CD4-positive, alpha-beta T cell treated with Interleukin-6 for 4 hours (primary cell): ENCODE measurements at places on chromosomes 11 and 22.

DNA sequence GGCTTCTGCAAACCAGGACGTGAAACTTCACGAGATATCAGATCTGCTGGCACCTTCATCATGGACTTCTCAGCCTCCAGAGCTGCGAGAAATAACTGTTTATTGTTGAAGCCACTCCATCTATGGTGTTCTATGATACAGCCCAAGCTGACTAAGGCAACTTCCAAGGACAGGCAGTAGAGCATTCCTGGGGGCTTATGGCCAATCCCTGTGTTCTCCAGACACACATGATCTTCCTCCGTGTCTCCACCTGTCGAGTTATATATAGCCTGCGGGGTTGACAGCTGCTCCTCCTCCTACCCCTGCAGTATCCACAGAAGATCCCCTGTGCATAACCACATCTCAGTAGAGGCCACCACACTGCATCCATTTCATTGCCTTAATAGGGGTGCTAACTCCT is 11.0 kb downstream of the TP53AIP1 start:
- DNase-seq = no peak

GRCh38 chr11:94727819-94728218 is 40.3 kb upstream of the AMOTL1 start:
- DNase-seq = no peak

DNA sequence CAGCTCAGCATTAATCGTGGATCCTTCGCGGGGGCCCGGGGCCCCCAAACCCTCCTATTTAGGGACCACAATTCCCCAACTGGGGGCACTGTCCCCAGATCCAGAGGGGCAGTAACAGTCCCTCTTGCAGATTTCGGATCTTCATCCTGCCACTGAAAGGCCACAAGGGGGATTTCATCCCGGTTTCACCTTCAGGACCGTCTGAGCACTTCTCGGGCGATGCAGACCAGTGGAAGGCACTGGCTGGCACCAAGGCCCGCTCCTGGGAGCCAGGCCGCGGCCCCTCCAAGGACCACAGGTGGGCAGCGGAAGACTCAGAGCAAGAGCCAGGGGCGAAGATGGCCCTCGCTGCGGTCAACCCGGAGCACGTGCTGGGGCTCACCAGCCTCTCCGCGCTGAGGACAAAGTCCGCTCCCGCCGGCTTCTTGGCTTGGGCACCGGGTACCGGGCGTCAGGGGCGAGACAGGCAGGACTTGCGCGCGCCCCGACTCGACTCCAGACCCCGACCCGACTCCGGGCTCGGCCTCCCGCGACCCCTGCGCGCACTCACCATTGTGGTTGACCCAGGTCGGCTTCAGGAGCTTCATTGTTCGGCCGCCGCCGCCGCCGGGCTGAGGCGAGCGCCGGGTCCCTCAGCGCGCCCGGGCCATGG is 517 bp downstream of the HIRA start:
- no peak for DNase-seq

- no peak for DNase-seq
Observed at GRCh38 chr22:38840129-38840528, 3.7 kb downstream of the NPTXR start.

- DNase-seq = no peak
Observed at GRCh38 chr22:40181323-40181722, 3.6 kb downstream of the TNRC6B start.

DNA sequence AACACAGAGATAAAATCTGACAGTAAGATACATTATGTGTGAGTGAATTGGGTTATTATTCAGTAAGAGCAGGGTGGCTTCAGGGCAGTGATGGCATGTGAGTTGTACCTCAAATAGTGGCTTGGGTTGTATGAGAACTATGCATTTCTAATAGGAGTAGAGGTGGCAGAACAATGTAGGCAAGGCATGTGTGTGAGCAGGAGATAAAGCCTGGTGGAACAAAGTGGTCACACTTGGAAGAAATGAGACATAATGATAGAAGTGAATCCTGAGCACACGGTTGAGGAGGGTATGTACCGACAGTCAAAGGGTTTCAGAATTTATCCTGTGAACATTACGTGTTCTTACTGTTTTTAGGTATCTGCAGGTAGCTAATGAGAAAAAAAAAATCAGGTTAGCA is 159.3 kb downstream of the CASP12 start:
- no peak for DNase-seq

- no peak for DNase-seq
Observed at GRCh38 chr11:126163074-126163700, 48.3 kb downstream of the RPUSD4 start.

GRCh38 chr11:131823772-131824171 is 453.4 kb downstream of the NTM start:
- no peak for DNase-seq

GRCh38 chr22:32600147-32600546 is 125.5 kb downstream of the FBXO7 start:
- no peak for DNase-seq

- no peak for DNase-seq
Observed at GRCh38 chr11:7032692-7033091, 12.4 kb downstream of the NLRP14 start.

GRCh38 chr22:32764330-32765131 is 37.0 kb upstream of the TIMP3 start:
- no peak for DNase-seq

DNA sequence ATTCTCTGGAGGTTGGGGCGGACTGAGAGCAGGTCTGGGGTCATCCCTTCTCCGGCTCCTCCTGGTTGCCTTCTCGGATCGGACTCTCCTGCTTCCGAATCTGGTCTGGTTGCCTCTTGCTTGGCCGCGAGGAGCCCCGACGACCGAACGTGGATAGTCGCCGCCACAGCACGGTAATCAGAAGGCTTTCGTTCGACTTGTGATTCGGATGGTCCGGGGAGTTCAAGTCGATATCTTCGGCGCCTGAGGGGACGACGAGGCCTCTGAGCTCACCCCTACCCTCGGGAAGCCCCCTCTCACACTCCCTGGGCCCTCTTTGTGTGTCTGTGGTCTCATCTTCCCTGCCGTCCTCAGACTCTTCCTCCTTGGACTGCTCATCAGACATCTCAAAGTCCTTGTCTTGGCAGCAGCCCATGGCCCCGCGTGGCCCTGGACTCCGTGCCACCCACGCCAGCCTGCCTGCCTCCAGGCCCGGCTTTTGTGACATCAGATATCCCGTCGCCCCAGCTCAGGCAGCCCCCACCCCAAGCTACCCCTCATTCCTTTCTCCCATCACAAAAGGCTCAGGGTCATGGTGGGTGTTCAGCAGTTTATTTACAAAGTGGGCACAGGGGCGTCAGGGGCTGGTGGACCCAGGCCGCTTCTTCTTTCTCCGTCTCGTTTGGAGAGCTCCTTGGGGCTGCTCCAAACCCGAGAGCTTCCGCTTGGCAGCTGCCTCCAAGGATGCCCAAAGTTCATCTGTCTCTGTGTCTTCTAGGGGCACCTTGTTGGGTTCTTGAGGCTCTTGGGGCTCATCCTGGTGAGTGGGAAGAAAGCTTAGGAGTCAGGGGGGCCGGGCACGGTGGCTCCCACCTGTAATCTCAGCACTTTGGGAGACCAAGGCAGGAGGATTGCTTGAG is at the start of gene TEX54:
Gene TEX54 (minus strand): TSS at position 506 of the 899 bp plus-strand sequence.
- DNase-seq = no peak

- no peak for DNase-seq
Observed at GRCh38 chr22:26463688-26464087, 19.9 kb downstream of the HPS4 start.

DNA sequence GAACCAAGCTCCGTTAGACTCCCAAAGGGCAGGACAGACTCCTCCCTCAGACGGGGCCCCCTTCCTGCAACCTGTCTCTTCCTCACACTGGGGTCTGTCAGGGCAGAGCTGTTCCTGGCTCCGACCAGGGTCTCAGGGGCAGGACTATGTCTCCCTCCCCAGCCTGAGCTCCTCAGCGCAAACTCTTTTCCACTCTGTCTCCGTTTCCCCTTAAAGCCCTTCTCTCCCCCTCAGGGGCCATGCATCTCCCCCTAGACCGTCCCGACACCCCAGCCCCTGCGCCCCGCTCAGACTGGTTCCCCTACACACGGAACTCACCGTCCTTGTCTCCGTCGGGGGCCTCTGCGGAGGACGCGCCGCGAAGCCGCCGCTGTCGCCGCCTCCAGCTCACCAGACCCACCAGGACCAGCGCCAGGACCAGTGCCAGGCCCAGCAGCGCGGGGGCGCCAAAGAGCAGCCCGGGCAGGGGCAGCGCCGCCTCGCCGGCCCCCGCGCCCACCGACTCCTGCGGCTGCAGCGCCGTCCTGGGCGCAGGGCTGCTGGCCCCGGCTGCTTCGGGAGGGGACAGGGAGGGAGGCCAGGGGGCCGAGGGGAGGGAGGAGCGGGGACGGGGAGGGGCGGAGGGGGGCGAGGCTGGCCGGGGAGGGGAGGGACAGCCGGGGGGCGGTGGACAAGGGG is 684 bp downstream of the TNFRSF13C start:
- peak; percentile 84 for DNase-seq

GRCh38 chr11:33935461-33936456 is 43.9 kb upstream of the LMO2 start:
- no peak for DNase-seq

GRCh38 chr22:44676441-44677352 is 25.3 kb upstream of the PRR5 start:
- DNase-seq = no peak

- no peak for DNase-seq
Observed at GRCh38 chr22:43126501-43127165, 16.1 kb downstream of the BIK start.

GRCh38 chr11:43164831-43165230 is 147.0 kb upstream of the API5 start:
- no peak for DNase-seq
